Hepatocyte (in vitro differentiated cells): ENCODE measurements at places on chromosomes 7 and 10.

DNA sequence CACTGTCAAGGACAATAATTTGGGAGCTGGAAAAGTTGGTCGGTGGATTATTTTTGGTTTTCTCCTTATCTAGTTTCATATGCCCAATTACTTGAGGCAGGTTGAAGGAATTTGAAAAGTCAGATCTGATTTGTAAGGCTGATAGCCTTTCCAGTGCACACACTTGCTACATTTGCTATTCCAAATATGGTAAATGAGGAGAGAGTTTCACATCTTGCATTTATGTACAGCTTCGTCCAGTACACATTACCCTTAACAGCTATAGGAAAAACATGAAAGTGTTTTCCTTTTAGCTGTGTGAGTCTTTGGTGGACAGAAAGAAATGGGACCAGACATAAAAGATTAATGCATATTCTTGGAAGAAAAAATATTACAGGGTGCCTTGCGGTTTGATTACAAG, 201.8 kb downstream of the CELF2 start:
- no peak for DNase-seq

DNA sequence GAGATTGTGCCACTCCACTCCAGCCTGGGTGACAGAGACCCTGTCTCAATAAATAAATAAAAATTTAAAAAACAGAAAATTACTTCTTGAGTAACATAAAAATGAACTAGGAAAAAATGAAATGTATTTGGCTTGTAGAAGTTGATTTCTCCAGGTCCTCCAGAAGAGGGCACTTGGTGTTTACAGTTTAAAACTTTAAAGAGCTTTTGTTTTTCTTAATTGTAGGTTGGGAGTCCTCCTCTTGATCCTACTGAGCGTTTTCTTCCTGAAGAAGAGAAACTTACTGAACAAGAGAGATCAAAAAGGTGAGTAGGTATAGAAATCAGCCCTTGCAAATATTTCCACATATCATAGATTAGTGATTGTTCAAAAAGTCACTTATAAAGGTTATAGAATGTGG, 16.2 kb downstream of the KIFBP start:
- peak; percentile 25 for DNase-seq

- DNase-seq: no peak
Observed at GRCh38 chr7:92623544-92623943, 33.4 kb upstream of the FAM133B start.

- no peak for DNase-seq
Observed at GRCh38 chr10:76881477-76882220, 756.0 kb downstream of the KCNMA1 start.

GRCh38 chr7:74282748-74283459, 6.3 kb upstream of the CLIP2 start:
- no peak for DNase-seq

DNA sequence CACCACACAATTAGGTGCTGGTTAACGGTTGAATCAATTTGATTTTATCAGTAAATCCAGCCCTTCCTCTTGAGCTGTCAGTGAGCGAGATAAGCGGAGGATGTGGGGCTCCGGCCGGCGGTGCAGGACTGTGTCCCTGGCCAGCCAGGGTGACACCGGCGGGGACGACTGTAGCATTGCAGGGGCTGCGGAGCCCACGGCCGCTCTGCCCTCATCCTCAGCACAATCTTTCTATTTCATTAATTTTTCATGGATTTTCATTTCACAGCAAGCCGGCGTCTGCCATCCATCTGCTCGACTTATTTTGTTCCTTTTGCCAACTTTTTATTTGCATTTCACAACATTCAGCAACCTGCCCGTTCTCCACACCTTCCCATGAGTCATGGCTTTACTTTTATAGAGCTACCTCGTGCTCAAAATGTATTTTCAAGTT, 4.7 kb downstream of the ADARB2 start:
- DNase-seq: no peak

DNA sequence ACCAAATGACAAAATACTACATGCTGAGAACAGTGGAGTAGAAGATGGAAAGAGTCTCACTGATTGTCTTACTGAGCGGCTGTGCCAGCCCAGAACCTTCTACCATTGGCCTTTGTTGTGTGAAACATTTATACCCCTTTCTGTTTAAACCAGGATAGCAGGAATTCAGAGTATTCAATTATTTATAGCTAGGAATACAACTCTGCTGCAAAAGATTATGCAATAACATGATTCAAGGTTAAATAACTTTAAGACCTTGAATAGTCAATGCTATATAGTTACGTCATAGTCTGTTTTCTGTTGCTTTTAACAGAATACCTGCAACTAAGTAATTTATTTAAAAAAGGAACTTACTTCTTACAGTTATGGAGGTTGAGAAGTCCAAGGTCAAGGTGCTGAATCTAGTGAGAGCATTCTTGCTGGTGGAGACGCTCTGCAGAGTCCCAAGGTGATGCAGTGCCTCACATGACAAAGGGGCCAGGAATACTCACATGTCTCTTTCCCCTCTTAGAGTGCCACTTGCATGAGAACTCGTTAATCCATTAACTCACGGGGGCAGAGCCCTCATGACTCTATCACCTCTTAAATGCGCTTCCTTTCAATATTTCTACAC, 371.8 kb downstream of the MDFIC start:
- no peak for DNase-seq
